ENCODE measurements at places on chromosomes 16 and 17.
A peak's percentile ranks its signal among the peaks of the same experiment; 100 is the strongest.

- DNase-seq, result peak; percentile 95
Observed at GRCh38 chr16:96935-97381, 18.9 kb downstream of the MPG start.

DNA sequence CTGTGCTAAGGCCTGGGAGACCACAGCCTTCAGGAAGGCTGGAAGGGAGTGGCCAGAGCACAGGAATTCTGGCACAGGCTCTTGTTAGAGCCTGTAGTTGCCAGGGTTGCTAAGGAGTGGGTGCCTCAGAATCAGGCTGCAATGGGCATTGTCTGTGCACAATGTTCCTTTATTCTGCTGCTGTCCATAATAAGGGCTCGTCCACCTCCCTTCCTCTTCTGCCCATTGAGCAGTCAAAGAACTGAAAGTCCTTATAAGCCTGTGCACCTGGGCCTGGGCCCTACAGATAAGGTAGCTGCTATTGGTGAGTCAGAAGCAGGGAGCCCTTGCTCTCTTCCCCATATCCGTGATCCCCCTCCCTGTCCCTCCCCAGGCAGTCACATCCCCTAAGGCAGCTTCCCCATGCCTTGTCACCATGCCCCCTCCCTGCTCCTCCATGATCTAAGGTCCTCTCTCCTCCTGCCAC is 5.4 kb upstream of the CNGB1 start:
- DNase-seq, result no peak

DNA sequence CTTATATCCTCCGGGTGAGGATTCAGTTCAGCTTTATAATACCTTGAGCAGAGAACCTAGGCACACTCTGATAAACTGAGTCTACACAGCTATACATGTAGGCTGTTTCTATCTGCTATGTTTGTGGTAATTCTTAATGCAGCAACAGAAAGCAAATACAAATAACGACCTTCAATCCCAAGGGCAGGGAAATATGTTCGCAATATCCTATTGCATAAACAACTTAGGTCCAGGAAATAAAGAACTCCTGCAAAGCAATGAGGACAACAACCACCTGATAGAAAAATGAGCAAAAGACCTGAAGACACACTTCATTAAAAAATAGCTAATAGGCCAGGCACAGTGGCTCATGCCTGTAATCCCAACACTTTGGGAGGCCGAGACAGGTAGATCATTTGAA is 213.3 kb downstream of the CPPED1 start:
- no peak for DNase-seq

DNA sequence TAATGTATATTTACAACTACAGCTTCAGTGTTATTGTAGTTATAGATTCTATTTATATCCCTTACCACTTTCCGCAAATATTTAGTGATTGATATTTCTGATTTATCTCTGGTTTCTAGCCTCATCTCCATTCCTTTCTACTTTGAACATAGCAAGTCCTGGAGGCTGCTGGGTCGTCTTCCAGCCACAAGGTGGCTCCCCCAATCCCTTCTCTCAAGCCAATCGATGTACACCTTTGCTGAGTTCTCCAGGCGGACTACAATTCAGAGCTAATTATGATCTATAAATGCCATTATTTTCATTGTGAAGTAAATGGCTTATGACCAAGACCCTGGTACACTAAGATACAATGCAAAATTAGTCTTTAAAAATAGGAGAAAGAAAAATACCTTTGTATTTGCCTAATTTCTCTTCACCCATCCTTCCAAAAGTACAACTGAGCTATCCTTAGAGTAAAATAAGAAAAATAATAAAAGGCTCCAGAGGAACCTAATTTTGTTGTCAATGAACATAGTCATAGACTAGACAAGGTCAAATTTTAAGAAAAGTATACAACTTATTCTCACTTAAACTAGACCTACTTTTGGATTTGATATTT is 122.1 kb downstream of the SKAP1 start:
- no peak for DNase-seq

DNA sequence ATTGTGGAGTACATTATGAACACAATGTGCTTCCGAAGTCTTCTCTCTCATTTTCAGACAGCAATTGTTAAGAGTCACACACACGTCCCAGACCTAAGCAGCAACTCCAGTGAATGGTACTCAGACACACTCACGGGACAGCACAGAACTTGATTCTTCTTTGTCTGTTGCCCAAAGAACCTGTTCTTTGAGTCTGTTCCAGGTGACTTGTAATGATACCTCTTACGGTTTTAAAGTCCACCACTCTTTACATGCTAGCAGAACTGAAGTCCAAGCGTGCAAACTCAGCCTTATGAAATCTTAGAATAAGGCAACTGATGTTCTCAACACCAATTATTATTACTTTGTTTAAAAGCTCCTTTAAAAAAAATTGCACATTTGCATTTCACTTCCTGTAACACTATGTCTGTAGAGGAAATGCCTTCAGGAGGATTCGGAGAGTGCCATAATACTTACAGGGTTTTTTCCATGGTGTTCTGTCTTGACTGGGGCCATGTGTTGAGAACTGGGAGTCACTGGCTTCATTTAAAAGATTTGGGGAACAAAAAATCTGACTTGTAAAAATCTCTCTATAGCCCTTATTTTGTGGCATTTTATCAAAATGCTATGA is 48.1 kb downstream of the MARF1 start:
- no peak for DNase-seq

DNA sequence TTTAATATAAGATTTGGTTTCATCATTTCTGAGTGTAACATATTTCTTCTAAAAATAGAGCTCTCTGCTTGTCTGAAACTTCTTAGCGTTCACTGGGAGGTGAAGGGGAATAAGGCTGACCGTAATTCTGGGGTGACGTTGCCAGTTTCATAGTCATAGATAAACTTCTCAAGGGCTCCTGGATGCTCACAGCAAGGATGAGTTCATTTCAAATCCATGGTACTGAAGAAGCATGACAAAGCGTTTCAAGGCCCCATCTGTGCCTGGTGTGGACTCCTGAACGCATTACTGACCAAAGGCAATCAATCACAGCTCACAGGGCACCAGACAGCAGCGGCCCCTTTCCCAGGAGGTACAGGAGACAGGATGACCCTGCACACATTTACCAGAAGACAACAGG is 12.0 kb upstream of the EVPL start:
- DNase-seq, result no peak

- DNase-seq, result no peak
Observed at GRCh38 chr16:72987480-72987901, 60.4 kb downstream of the ZFHX3 start.

DNA sequence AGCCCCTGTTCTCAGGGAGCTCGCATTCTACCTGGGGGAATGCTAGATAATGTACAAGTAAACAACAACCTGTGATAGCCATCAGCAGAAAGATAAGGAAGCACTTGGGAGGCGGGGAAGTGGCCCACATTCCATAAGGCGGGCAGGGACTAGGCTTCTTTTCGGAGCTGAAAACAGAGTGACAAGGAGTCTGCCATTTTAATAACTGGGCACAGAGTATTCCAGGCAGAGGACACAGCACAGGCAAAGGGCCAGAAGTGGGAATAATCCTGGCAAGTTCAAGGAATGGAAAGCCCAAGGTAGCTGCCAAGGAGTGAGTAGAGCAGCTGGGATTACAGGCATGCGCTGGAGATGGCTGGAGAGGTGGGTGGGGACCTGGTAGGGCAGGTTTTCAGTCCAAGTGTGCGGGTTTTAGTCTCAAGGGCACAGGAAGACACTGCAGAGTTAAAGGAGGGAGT is 24.3 kb downstream of the USP43 start:
- DNase-seq, result peak; percentile 59

DNA sequence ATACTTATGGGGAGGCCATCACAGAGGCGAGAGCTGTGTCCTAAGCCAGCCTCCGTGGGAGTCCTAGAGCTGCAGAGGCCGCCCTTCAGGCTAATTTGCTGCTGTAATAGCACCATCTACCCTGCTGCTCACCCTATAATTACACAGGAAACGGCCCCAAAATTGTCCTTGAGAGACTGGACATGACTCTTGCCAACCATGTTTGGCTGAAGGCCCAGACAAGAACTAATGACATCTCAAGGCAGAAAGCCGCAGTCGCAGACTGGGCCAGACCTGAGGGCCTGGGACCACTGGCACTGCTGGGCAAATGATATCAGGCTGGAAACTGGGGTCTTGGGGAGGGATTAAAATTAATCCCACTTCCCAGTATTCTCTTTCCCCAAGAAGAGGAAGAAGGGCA is 24.1 kb downstream of the PSMD7 start:
- DNase-seq, result no peak

DNA sequence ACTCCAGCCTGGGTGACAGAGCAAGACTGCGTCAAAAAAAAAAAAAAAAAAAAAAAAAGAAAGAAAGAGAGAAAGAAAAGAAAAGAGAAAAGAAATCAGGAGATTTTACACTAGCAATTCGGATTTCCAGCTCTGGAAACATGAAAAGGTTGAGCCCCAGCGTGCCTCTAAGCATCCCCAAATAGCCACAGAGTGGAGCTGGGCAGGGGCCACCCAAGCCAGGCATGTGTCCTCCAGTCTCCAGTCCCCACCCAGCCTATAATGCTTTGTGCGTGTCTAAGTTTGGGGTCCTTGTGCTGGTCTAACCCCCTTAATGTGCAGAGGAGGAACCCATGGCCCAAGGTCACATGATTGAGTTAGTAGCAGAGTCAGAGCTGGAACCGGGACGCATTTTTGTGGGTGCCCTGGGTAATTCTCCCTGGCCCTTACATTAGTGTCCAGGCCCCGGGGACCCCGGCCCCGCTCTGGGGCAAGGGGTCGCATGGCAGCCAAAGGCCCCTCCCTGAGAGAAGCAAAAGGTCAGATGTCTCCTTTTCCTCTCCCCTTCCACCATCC is 19.9 kb downstream of the ADAM11 start:
- DNase-seq, result no peak

GRCh38 chr16:3748307-3748706 is 31.0 kb upstream of the TRAP1 start:
- DNase-seq, result no peak

DNA sequence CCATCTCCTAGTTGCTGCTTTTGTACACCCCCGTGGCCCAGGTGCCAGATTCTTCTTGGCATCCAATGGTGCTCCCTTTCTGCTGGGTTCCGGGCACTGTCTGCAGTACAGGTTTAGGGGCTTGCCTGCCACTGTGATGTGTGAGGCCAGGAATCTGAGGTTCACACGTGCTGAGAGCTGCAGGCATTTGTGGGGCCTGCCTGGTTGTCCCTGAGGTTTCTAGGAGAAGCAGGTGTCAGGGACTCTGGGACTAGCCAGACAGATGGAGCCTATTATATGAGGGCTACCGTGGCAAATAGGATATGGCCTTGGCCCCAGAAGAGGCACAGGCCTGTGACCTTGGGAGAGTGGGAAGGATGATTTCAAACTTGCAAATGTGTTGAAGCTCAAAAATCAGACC is 29.3 kb downstream of the NDEL1 start:
- no peak for DNase-seq

DNA sequence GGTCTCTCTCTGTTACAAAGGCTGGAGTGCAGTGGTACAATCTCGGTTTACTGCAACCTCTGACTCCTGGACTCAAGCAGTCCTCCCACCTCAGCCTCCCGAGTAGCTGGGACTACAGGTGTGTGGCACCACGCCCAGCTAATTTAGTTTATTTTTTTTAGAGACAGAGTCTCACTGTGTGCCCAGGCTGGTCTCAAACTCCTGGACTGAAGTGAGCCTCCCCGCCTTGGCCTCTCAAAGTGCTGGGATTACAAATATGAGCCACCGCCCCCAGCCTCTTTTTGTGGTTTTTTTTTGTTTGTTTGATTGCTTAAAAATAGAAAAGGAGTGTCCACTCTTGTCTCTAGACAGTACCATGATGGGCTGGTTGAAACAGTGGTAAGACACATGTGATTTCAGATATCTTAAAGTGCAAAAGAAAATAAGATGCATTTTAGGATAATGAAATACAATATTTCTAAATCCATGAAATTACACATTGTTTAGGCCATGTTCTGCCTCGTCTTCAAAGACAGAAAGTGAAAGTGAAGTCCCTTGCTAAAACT is 27.4 kb downstream of the KIAA0513 start:
- no peak for DNase-seq

DNA sequence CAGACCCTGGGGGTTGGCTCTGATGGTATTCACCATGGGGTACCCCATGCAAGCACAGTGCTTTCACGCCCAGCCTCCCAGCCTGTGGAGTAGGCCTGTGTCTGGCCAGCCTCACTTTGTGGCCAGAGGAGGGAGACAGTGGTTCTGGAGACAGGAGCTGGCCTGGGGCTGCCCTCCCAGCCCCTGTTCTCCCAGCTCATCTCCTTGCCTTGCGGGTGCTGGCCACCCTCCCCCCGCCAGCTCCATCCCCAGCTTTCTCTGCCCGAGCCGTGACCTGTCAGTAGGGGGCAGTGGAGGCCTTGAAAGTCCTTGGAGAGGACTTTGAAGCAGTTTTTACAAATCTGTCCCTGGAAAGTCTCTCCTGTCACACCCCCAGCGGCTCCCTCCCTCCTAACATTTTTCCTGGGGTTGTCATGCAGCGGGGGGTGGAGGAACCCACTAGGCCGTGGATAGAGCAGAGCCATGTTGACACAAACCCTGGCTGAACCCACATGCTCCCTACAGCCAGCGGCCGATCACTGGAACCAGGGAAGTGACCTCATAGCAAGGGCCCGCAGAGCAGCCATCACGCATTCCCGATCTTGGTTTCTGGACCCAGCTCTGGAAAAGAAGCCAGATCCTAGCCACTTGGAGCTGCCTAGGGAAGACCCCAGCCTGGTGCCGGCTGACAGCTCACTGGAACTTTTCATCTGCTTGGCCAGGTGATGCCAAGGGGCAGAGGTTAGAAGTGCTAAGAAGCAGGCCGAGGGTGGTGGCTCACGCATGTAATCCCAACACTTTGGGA is 289.4 kb downstream of the SEC14L1 start:
- peak; percentile 79 for DNase-seq

GRCh38 chr17:7755095-7755890 is 37.7 kb downstream of the DNAH2 start:
- no peak for DNase-seq

GRCh38 chr16:24848065-24848464 is 2.3 kb downstream of the SLC5A11 start:
- DNase-seq, result no peak

DNA sequence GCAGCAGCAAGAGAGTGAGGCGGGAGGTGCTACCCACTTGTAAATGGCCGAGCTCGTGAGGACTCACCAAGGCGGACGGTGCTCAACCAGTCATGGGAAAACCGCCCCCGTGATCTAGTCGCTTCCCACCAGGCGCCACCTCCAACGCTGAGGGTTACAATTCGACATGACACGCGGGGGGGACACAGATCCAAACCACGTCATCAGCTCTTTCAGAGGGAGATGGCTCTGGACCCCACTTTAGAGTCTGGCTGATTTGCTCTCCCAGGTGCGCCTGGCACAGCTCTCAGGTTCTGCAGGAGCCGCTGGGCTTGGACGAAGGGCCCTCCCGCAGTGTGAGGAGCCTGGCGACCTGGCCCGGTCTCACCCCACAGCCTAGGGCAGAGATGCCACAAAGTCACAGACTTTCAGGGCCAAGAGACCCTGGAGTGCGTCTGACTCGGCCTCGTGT is 21.1 kb upstream of the DOC2B start:
- no peak for DNase-seq

- DNase-seq, result no peak
Observed at GRCh38 chr16:71214746-71215381, 15.7 kb downstream of the HYDIN start.

DNA sequence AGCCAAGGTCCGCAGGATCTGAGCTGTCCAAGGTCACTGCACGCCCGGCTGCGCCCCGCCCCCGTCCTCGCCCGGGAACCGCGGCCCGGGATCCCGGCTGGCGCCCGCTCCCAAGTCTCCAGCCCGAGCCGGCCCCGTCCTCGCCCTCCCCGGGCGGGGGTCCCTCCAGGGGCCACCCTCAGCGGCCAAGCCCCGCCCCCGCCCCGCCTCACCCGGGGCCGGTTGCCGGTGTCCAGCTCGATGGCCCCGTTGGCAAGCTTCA is 216 bp downstream of the VPS9D1 start:
- peak; percentile 93 for DNase-seq

- DNase-seq, result no peak
Observed at GRCh38 chr16:12390644-12391043, 413.0 kb downstream of the CPPED1 start.
